ENCODE measurements at places on chromosomes 3 and 15.

DNA sequence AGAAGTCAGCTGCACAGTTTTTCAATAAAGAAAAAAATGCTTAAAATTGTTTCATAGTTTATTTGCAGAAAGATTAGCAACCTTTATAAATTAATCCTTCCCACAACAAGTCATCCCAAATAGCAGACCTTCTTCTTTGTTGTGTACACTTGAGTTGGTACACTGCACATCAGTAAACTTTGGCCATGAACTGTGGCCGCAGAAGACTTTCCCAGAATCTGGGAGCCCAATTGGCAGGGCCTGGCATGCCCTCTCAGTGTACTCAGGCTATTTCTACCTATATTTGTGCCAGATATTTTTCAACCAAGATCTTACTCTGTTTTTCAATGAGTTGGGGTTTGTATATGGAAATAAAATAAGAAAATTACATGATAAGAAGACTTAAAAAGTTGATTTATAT, 133.1 kb downstream of the DIPK2A start:
- peak; percentile 29 for DNase-seq

DNA sequence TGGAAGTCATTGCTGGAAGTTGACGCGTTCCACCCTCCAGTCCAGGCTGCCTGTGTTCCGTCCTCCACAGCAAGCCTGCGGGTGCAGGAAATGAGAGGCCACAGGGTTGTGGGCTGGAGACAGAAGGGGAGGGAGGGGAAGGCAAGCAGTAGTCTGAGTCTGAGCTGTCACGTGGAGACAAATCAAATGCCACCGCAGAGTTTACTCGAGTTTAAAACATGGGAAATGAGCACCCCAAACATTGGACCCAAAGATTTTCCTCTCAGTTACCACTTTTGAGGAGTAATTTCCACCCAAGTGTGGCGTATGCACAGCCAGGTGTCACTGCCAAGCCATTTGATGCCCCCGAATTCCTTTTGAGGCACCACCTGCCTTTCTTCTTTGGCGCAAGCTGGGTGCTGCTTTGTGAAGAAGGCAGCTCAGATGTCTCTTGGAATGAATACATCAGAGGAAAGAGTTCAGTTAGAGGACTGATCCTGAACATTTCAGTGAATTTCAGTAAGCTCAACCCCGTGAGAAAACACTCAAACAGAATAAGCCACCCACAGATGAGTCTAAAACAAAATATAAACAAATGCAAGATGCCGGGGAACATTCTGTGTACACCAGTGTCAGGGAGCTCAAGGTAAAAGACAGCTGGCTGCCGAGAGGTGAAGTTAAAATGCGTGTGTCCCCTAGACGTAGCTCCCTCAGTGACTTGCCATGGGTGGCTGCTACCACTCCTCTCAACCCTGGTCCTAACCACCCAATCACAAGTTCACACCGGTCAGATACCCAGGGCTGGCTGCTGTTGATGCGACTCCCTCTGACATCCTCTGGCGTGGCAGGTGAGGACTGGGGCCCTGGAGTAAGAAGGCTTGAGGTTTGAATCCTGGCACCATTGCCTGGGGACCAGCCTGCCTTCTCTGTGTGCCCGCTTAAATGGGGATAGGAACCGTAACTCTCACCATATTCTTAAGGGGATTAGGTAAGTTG, 203.8 kb downstream of the UACA start:
- peak; percentile 13 for DNase-seq

GRCh38 chr3:103644450-103644849, 1209.6 kb downstream of the ZPLD1 start:
- DNase-seq, result no peak

GRCh38 chr3:39110041-39110639, 2.7 kb downstream of the TTC21A start:
- DNase-seq, result no peak

- DNase-seq, result no peak
These were observed 40.9 kb downstream of the KY start for GRCh38 chr3:134609821-134610431.

GRCh38 chr3:154421083-154421482, 8.9 kb downstream of the GPR149 start:
- DNase-seq, result no peak

DNA sequence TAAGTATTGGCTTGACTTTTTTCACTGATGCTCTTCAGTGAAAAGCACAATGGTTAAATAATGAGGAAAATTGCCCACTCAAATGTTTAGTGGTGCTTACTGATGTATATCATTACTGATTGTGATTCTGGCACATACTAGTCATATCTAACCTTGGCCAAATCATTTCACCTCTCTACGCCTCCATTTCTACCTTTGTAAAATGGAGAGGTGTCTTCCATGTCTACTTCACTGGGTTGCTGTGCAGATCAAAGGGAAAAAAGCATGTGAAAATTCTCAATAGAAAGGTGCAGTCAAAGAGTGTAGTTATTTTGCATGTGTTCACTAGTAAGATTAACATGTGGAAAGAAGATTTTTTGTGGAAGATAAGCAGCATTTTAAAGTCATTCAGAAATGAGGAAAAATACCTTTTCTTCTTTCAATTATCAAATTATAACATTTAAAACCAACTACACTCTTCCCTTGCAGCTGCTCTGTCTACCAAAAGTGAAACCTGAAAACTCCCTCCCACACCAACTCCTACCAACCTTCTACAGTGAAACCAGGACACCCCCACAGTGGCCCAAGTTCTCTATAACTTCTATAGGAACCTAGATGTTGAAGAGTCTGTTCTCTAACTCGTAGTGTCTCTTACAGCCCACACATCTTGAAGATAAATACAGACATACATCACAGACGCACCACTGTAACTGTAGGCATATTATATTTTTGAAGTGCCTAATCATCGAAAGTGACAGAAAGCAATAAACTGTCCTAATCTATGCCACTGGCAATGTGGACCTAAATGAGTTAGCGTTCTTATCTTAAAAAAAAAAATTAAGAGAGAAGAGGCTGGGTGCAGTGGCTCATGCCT, 1.4 kb downstream of the CD200R1 start:
- no peak for DNase-seq

DNA sequence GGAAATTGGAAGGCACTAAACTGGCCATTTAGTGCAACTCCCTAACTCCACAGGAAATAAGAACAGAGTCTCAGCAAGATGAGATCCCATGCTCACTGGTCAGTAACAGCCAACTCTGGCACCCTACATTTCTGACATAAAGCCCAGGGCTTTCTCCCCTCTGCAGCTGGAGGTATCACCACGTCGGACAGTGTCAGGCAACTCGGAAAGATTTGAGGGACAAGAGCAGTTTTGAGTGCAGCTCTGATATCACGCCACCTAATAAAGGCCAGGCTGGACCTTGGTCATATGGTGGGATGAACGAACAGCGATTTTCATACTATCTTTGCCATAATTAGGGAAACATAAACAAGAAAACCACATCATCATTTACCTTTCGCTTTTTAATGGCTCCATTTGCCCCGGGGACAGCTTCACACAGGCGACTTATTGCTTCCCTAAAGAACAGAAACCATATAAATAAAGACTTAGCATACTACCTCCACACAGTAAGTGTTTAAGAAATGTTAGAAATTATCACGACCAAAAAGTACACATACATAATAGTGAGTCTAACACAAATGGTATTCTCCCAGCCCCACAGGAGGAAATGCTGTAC, 12.5 kb downstream of the EID1 start:
- DNase-seq, result no peak

- no peak for DNase-seq
These were observed 8.8 kb upstream of the IQGAP1 start for GRCh38 chr15:90379263-90379662.

Data from NCI-H82 (cell line).